ENCODE measurements at places on chromosomes 16 and 17.

GRCh38 chr17:43475494-43476089 is 8.2 kb upstream of the DHX8 start:
- no peak for DNase-seq

DNA sequence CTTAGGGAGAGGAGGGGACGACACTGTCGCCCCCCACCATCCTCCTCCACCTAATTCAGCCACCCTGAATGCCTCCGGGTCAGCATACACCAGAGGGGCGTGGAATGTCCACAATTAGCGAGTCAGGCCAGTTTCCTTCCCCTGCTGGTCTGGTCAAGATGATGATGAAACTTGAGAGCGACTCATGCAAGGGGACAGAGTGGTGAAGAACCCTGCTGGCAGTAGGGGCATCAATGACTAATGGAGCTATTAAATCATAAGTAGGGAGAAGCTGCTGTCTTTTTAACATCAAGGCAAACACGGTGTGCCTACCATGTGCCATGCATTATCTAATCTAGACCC is 7.2 kb downstream of the SPACA3 start:
- no peak for DNase-seq

GRCh38 chr17:40931311-40931710 is 6.1 kb downstream of the KRT23 start:
- DNase-seq = no peak

GRCh38 chr17:31488264-31488981 is 96.9 kb downstream of the RAB11FIP4 start:
- no peak for DNase-seq

DNA sequence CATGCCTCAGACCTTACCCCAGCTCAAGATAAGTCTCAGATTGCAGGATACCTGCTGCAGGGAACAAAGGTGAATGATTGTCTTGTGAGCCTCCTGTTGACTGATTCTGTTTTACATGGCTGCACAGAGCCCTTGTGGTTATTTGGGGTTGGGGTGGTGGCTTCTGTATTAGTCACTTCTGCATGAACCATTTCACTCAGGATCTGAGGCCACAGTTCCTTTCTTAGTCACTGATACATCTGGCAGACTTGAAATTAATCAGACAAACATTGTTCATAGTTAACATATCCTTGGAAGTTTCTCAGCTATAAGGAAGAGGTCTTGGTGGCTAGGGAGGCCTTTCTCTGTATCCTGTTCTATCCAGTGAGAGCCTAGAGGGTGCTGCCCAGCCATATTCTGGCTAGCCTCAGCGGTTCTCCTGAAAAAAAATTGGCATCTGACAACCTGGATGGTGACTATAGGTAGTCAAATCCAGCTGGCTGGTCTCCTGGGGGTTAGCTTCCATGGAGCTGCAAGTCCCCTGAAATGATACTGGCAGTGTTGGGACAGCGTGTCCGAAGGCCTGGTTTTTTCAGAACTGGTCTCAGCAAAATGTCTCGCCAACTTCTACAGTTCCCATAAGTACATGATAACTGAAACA is 8.4 kb upstream of the PLK1 start:
- DNase-seq = no peak

DNA sequence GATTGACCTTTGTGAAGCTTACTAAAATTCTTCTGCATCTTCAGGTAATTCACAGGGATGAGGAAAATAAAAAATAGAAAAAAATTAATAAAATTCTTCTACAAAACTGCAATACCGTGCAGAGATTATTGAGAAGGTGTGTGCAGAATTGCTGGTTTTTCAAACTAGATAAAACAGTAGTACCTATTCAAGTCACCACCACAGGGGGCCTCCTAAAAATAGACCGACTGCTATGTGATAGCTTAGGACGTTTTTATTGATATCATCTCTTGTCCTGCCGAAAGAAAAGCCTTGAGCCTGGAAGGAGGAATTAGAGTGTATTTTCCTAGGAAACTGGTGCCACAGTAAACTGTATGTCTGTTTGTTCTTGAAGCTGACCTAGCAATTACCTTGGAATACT is 325.9 kb downstream of the ZFHX3 start:
- no peak for DNase-seq

DNA sequence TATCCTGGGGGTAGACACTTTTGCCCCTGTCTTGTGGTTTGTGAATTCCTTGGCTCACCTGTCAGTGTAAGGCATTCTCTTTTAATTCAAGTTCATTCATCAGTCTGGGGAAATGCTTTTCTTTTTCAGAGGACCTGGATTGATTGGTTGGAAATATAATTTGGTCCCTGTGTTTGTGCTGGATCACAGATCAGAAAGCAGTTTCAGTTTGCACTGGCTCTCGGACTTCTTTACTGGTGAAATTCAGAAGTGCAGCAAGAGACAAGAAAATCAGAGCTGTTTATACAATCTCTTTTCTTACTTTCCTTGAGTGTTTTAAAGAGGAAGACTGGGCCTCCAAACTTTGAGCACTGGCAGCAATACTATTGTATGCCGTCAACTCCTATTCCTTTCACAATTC is 161.8 kb upstream of the KCNJ16 start:
- no peak for DNase-seq

GRCh38 chr16:11494433-11494832 is 92.3 kb downstream of the LITAF start:
- no peak for DNase-seq

- DNase-seq = peak; percentile 55
Measured at GRCh38 chr17:41722231-41722630, 10.1 kb downstream of the GAST start.

DNA sequence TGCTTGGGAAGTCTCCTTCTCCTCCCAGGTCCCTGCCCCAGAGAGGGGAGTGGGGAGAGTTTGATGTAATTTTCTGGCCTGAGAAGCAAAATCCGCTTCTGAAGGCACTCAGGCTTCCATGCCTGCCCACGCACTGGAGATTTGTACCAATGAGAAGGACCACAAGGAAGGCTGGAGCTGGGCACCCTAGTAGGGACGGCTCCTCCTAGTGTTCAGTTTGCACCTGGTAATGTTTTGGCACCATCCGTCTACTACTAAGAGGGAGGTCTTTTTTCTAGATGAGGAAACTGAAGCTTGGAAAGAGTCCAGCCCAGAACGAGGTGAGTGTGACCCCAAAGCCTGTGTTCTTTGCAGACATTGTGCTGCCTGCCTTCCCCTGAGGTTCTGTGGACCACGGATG is 83.6 kb upstream of the NLRP1 start:
- DNase-seq = no peak

- DNase-seq = no peak
Measured at GRCh38 chr16:50974438-50975036, 176.5 kb downstream of the SALL1 start.

DNA sequence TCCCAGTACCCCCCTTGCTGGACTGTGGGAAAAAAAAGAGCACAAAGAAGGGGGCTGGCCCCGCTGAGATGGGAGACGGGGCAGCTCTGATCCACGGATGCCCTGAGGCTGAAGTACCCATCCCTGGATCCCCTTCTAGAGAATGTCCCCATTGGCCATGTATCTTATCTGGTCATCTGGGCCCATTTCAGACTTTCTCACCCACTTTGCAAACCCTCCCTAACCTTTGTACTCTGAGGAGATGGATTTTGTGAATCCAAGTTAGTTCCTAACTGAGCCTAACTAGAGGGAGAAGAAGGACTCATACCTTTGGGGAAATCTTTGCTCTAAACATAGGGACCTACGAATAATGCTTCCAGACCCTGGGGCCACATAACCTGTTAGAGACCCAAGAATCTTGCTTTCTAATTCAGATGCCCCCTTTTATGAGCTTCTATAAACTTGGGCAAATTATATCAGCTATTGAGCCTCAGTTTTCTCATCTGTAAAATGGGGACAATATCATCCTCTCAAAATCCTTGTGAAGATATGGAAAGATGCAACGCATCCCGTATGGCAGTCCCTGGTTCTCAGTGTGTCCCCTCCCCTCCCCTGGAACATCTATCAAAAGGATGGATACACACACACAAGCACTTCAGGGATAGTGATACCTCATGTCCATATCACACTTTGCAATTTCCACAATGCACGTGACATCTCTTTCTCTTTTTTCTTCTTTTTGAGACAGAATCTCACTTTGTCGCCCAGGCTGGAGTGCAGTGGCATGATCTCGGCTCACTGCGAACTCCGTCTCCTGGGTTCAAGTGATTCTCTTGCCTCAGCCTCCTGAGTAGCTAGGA is 16.8 kb upstream of the FZD2 start:
- no peak for DNase-seq

GRCh38 chr17:78000341-78000740 is 41.8 kb downstream of the TNRC6C start:
- no peak for DNase-seq

DNA sequence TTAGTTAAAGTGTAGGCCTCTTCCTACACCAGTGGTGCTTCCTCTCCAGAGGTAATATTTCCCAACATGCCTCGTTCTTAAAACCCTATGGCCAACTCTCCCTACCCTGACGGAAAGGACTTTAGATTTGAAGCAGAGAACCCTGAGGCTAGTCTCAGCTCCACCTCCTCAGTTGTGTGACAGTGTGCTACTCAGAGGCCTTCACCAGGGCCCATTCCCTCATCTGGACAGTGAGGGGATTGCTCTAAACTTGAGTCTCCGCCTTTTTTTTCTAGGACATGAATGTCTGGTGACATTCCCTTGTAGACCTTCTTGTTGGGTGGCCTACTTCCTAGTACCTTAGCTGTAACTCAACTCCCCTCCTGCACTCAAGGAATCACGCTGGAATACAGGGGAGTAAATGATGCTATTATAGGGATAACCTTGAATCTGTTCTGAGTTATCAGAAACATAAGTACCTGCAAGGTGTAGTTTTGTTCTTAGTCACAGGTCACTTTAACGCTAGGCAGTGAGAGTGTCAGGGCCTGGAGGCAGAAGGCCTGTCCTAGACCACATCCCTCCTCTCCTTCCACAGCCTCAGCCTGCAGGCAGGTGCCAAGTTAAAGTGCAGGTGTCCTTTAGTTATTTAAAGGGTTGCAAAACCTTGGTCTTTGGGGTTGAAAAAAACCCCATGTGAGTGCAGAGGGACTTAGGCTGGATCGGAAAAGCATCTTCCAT is 26.9 kb downstream of the LDHD start:
- no peak for DNase-seq

- DNase-seq = no peak
Measured at GRCh38 chr17:42079541-42079940, 18.7 kb downstream of the ZNF385C start.

- DNase-seq = no peak
Measured at GRCh38 chr16:13041646-13042290, 140.4 kb downstream of the SHISA9 start.

DNA sequence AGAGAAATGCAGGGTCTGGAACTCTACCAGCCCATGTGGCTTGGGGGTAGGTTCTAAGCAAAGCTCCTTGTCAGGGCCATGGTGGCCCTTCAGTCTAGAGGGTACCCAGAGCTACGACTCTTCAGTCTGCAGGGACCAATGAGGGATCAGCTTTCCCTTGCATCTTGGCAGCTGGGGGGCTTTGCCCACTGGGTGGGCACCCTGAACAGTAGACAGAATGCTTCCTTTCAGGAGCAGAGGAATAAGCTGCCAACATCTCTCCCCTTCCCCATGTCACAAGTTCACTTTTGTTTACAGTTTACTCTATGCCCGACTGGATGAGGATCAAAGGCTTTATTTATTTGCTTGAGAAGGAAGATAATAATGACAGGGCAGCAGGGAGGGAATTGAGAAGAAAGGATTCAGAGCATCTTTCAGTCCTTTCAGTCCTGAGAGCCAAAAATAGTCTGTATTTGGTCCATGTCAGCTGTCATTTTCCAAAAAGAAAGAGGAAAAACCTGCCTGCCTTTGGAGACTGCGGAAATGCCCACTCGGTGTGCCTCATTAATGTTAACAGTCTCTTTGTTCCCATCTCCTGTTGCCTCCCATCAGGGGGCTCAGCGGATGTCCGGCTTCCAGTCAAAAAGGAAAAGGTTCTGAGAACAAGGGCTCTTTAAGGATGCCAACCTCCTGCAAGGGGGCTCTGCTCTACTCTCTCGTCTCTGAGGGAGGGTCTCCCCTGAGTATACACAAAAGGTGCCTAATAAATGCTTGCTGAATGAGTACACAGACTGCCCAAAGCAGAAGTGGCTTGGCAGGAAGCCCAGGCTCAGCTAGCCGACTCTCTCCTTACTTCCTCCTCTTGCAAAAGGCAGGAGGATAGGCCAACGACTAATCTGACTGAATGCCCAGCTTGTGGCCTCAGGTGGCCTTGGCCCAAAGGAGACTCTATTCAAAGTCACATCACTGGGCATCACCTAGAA is 17.1 kb downstream of the TRAF4 start:
- no peak for DNase-seq

GRCh38 chr17:74814453-74814852 is 38.3 kb upstream of the NAT9 start:
- DNase-seq = no peak

DNA sequence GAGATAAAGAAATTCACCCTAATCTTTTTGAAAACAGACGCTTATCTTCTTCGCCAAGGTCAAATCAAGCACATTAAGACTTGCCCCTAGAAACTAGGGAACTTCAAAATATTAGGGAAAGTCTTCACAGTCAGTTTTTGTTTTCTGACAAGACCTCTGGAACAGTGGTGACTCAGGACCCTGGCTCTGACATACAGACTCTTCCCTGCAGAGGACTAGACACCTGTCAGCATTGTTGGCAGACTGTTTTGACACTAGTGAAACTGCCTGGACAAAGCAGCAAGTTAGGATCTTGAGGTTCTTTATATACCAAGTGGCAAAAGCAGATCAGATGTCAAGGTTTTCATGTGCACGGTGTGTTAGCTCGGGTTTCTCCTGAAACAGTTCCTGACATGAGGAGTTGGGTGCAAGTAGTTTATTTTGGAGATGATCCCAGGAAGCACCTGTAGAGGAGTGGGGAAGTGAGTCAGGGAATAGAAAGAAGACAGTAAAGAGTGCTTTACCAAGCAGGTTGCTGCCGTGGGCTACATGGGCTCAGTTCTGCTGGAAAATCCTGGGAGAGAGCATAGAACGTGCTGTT is 182.0 kb upstream of the IRX5 start:
- no peak for DNase-seq

DNA sequence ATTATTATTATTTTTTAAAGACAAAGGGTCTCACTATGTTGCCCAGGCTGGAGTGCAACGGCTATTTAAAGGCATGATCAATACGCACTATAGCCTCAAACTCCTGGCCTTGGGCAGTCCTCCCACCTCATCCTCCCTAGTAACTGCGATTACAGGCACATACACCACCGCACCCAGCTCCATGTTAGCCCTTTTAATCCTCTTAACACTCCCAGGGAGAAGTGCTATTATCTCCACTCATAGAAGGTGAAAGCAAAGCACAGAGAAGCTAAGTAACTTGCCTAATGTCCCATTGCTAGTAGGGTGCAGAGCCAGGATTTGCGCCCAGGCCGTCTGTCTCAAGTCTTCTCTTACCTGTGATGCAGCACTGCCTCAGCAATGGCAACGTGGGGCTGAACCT is 5.0 kb downstream of the HAS3 start:
- DNase-seq = no peak

GRCh38 chr16:53974484-53975080 is 270.6 kb downstream of the FTO start:
- DNase-seq = no peak

- DNase-seq = no peak
Measured at GRCh38 chr17:71232801-71233559, 887.8 kb upstream of the SOX9 start.

All from NCI-H1436 treated with DMSO at 0.1 percent for 48 hours (cell line).